Fibroblast of skin of right quadriceps (primary cell): ENCODE measurements at places on chromosomes 11 and 22.

GRCh38 chr22:43534916-43535315 is 123.1 kb downstream of the MPPED1 start:
- DNase-seq: no peak

DNA sequence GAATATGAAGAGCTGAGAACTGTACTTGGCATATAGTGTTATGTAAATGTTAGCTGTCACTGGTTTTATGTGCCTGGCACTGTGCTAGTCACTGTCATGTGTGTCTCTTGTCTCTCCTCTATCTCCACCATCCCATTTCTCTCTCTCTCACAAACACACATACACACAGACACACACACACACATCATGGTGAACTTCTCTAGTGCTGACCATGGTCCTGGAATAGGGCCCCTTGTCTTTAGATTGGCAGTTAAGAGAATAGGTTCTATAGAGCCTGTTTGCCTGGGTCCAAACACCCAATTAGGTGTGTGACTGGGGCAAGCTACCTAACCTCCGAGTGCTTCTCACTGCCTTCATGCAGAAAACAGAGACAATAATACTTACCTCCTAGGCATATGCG is 109.7 kb upstream of the NARS2 start:
- DNase-seq: no peak

DNA sequence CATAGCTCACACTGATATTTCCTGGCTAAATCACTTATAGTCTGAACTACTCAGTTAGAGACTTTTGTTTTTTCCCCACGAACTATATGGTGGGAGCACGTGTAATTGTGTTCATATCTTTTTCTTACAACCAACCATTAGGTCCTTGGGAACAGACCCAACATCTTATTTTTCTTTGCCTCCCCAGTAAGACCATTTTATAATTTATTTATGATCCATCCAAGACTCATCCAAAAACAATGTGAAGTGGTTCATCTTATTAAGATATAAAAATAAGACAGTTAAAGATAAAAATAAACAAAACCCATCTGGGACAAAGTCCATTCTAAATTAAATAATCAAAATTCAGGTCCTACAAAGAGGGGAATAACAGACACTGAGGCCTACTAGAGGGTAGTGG is 90.8 kb downstream of the FAM168A start:
- DNase-seq: peak; percentile 47

- DNase-seq: peak; percentile 7
These were observed 27.1 kb upstream of the TMA7B start for GRCh38 chr22:39932918-39933649.

- DNase-seq: no peak
These were observed 13.0 kb upstream of the CXCR5 start for GRCh38 chr11:118870396-118871343.

DNA sequence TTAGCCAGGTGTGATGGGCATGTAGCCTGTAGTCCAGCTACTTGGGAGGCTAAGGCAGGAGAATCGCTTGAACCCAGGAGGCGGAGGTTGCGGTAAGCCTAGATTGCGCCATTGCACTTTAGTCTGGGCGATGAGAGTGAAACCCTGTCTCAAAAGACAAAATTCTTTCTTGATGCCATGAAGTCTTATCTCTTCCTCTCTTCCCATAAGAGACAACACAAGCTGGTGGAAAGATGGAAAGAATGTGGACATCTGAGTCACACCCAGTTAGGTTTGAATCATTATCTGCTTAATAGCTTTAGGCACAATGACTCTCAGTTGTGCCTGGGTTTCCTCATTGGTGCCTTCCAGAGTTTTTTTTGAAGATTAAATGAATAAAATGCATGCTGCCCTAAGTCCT is 35.3 kb downstream of the KREMEN1 start:
- peak; percentile 64 for DNase-seq

- DNase-seq: no peak
These were observed 165.7 kb downstream of the INSC start for GRCh38 chr11:15280393-15280792.

GRCh38 chr11:116852261-116853031 is 15.0 kb upstream of the APOA1 start:
- peak; percentile 73 for DNase-seq

DNA sequence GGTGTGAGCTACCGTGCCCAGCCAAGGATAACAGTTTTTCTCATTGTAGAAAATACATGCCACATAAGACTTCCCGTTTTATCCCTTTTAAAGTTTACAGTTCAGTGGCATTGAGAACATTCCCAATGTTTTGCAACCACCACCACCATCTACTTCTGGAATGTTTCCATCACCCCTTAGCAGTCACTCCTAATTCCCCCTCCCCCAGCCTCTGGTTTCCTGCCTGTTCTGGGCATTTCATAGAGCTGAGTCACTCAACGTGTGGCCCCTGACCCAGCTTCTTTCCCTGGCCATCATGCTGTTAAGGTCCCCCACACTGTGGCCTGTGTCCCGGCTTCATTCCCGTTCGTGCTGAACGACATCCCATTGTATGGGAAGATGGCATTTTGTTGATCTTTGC is 30.7 kb downstream of the FGF4 start:
- peak; percentile 88 for DNase-seq
